Stimulated activated CD4-positive, alpha-beta T cell treated with anti-CD3 and anti-CD28 coated beads, Interleukin-2, amount 100 ng/mL, for 24 hours (primary cell): ENCODE measurements at places on chromosomes 7 and 10.

- DNase-seq = no peak
Observed at GRCh38 chr7:90923541-90923997, 327.4 kb downstream of the CDK14 start.

DNA sequence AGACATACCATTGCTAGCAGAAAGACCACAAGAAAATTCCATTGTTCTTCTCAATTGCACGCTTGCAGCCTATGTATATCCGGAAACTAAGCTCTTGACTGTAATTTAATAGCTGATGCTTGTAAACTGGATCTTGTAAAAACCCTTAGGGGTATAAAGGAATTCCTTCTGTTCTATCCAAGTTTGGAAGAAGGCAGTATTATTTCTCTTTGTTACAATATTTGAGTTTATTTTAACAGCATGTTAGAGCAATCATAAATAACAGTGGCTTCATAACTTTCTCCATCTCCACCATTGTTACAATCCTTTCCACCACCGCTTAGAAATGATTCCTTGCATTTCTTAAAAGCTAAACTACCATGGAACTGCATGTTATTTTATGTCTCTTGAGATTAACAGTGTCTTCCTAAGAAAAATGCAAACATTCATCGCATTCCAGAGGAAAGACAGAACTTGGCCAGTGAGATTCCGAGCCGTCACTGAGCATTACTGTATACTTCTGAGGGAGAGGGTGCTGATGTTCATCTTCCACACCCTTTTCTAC lies 92.5 kb downstream of the TRIL start:
- DNase-seq = no peak

DNA sequence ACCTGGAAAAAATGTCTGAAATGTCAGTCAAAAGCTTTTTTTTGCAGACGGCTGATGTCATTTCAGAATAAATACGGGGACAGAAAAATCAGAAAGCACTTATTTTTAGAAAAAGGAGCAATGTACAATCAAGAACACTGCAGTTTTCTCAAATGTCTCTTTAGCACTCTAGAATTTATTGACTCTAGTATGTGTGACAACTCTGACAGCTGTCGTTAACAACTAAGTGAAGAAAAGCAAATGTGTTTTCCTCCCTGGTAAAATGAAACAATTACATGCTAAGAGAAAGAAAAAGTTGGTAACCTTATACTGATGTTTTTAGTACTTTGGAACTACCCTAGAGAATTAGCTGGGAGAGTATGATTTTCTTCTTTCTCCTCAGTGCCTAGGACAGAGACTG lies 497.4 kb downstream of the GRM8 start:
- DNase-seq = no peak

DNA sequence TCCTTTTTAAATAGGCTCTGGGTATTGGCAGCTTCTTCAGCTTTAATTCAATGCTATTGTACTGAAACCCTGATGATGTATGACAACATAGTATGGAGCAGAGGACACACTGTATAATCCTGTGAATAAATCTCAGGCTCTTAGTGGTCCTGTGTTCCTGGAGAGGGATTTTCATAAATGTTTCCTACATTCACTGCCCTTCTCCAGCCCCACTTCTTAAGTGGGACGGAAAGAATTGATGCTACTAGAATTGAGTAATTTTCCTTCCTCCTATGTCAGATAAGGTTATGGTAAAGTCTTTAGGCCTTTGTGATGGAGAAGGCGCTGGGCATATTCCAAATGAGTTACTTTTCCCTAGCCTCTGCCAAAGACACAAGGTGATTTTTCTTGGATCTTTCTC lies 779.4 kb downstream of the TNS3 start:
- DNase-seq = no peak

- DNase-seq = peak; percentile 63
Observed at GRCh38 chr10:119301397-119301796, 94.0 kb downstream of the GRK5 start.

DNA sequence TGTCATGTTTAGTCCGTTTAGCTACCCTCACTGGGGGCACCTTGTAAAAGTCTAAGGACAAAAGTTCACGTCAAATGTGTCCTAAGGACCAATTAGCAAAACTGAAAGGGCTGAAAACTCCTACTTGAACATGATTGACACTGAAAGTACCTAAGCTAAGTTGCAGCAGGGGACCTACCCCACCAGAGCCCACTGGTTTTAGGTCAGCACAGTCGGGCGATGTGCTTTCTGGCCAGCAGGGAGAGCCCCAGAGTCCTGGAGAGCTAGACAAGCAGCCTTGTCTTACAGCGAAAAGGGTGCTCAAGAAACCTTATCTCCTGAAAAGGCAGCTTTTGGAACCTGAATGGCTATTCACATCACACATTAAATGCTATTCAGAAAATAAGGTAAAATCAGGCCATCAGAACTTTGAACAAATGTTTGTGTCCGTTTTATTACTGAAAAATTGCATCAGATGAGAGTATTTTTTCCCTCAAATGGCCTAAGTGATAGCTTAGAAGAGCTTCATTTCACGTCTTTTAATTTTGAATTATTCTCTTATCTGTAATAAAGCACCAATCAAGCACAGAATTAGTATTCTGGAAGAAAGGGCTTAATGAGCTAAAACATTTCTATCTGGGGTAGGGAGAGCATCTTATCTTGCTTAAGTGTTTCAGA lies 52.2 kb upstream of the MKI67 start:
- peak; percentile 44 for DNase-seq

GRCh38 chr10:77926566-77927401 lies at the start of gene DLG5:
TSS of gene DLG5 (minus strand) at chr10:77926755. CDS start at chr10:77926520, 235 bp downstream.
- peak; percentile 57 for DNase-seq

DNA sequence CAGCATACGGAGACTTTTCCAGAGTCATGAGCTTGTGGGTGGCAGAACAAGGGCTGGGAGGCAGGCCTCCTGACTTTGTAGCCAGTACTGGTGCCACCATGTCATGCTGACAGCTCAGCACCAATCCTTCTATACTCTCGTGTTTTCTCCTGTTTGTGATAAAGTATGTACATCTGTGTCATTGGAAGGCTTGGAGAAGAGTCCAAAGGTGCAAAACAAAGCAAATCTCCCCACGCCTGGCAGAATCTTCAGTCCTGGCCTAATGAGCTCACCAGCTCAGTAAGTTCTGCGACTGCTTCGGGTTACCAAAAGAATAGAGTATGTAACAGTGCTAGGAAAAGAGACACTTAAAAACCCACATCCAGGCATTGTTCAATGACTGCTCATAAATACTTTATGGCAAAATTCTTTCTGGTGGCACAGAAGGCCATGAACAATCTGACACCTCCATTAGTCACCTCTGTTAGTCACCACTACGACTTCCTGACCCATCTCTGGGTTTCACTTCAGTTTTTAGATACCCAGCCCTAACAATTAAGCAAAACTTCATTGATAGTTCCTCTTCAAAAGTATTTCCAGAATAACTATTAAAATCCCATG lies 24.5 kb downstream of the STEAP1 start:
- DNase-seq = no peak

DNA sequence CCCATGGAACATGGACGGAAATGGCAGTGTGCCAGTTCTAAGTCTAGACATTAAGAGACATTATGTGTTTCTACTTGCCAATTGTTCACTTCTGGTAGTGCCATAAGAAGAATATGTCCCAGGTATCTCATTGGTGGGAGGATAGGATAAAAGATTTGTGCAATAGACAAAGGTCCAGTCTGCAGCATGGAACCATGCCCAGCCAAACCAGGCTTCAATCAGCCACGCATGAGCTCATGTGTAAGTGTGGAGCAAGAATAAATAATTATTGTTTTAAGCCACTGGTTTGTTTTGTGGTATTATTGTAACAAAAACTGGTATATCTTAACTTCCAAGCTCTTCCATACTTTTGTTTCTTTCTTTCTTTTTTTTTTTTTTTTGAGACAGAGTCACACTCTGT lies 153.6 kb upstream of the CTTNBP2 start:
- DNase-seq = no peak

GRCh38 chr10:50508315-50509051 lies 115.3 kb downstream of the SGMS1 start:
- DNase-seq = peak; percentile 50

DNA sequence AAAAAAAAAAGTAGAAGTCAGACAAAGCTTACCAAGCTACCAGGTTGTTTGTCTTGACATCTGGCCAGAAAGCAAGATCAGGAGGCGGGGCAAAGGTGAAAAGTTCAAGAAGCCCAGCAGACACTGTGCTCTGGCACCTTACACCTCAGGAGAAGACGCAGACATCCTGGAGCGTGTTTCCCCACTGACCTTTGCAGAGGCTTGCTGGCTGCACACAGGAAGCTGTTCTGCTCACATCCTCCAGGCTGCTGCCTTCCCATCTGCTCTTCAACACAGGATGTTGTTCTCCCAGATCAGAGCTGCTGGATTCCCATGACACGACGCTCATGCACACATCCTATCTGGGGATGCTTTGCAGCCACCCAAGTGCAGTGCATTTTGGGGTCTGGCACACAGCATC lies 174.4 kb upstream of the KIAA1217 start:
- no peak for DNase-seq

DNA sequence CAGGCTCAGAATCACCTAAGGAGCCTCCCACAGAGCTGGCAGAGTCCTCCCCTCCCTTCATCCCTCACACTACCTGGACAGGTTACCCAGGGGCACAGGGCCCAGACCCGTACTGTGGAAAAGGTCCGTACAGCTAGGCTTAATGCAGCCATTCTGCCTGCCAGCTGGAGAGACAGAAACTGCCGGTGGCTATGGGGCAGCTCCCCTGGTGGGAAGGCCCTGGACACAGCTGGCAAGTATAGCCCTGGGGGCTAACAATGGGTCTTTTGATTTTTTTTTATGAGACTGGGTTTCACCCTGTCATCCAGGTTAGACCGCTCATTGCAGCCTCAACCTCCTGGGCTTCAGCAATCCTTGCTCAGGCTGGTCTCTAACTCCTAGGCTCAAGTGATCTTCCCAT lies 68.3 kb downstream of the GNA12 start:
- DNase-seq = no peak

- no peak for DNase-seq
Observed at GRCh38 chr10:112330162-112330561, 43.8 kb upstream of the ACSL5 start.

DNA sequence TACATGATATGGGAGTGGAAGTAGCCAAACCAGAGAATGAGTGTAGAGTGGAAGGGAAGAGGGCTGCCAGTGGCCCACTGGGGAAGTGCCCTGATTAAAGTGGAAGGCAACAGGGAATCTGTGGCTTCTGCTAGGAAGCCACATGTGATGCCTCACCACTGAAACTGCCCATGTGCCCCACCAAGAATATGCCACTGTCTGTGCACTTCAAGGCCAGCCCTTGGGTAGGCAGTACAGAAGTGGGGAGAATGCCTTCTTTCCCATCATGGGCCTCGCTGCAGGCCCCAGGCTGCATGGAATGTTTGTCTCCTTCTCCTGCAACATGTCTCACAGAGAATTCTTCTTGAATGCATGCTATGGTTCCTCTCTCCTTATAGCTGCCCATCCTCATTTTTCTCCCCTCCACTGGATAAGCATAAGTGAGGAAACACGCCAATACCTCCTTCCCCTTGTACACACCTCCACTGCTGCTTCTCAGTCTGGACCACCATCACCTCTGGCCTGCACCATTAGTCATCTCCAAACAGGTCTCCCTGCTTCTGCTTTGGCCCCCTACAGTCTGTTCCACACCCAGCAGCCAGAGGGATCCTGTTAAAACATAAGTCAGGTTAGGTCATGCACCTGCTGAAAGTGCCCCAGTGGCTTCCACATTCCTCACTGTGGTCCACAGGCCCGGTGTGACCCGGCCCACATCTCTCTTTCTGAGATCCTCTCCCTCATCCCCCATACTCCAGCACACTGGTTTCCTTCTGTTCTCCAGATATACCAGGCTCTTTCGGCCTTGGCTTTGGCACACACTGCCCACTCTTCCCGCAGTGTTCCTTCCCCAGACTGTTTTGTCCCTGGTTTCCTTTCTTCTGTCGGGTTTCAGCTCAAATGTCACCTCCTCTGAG lies 37.1 kb downstream of the SNX10 start:
- no peak for DNase-seq

GRCh38 chr7:108406222-108406890 lies 49.9 kb downstream of the NRCAM start:
- DNase-seq = no peak

GRCh38 chr10:98217801-98218200 lies 50.2 kb downstream of the LOXL4 start:
- no peak for DNase-seq

DNA sequence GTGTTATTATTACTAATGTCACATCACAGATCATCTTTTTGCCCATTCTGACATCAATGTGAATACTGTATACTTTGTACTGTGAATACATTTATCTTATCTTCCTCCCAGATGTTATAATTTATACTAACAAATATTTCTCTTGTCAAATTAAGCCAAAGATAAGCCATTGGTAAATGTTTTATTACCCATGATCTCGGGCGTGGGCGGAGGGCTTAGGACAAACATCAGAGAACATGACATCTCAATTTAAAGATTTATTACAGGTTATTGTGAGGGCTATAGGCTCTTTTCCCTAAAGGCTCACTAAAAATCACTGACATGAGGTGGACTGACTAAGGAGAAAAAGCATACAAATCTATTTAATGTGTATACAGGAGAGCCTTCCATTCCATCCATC lies 58.2 kb upstream of the DGKB start:
- DNase-seq = no peak

DNA sequence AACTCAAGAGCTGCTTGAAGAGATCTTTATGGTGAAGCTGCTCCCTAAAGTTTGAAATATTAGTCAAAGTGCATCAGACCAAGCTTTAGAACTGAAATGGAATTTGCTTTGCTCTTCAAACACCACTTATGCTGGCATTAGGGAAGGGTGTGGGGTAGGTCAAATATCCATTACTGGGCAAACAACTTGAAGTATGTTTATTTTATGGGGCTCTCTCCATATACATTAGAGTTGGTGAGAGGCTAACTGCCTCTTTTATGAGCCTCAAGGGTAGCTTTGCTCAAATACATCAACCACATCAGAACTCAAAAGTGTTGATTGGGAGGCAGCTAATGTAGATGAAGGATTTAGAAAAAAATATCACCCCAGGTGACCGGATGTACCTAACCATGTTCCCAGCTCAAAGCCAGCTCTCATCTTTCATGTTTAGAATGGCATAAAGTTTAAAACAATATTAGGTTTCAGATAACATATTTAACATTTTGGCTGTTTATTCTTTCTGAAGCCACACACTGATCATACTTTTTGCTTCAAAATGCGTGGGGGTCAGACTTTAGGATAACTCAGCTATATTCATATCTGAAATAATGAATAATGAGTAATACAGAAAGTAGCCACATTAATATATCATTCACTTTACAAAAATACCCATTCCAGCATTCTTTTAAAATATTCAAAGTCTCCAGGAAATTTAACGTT lies 318.6 kb downstream of the PTEN start:
- no peak for DNase-seq

- DNase-seq = no peak
Observed at GRCh38 chr7:30389791-30390190, 88.8 kb downstream of the NOD1 start.

- DNase-seq = no peak
Observed at GRCh38 chr10:28180654-28181053, 122.2 kb downstream of the MPP7 start.

DNA sequence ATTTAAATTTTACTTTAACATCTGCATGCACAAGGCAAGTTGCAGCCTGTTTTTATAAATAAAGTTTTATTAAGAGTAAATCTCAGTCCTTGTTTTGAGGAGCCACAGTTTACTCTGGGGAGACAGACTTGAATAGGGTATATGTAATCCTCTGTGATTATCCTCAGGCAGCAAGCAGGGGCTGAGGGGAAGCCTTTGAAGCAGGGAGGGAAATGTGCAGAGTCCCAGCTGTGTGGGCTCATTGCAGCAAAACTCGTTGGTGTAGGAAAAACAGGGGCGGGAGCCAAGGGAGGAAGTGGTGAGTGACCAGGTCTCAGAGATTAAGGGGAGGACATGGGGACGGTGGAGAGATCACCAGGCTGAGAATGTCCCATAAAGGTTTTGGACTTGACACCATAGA lies 34.3 kb upstream of the SMC3 start:
- no peak for DNase-seq

- DNase-seq = no peak
Observed at GRCh38 chr7:44920119-44920518, 34.8 kb upstream of the PURB start.
